T-cell (primary cell): ENCODE measurements at places on chromosomes 6 and 20. TPM values are rescaled to one million over a fixed set of nuclear protein-coding genes. Genes with fewer than 3 reads are reported as not detected.

The GTSF1L gene
- total RNA-seq: 0.53 TPM

DNA sequence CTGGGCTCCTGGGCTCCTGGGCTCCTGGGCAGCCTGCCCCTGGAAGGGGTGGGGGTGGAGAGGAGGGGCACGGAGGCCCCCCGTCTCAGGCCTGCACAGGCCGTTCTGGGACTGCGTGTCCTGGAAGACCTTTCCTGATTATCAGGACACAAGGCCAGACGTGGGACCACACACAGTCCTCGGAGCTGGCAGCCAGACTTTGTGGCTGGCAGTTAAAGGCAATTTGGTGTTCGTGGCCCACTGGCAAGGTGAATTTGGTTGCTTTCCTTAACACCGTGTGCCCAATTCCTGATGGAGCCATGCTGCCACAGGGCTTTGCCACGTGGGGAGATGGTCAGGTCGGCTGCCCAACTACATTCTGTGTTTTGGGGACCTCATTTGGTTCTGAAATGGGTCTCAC is 113.5 kb downstream of the SMOC2 start:
- no peak for DNase-seq
- no peaks in the 10 kb centered on the region for H3K4me1 ChIP-seq
- no peaks in the 10 kb centered on the region for H3K36me3 ChIP-seq
- no peaks in the 10 kb centered on the region for H3K27me3 ChIP-seq

- no peak for DNase-seq
- H3K36me3 ChIP-seq: no peaks in the 10 kb centered on the region
- no peaks in the 10 kb centered on the region for H3K4me1 ChIP-seq
- H3K27ac ChIP-seq: no peak overlapping the region
- no peak overlapping the region for H3K4me3 ChIP-seq
- H3K27me3 ChIP-seq: no peaks in the 10 kb centered on the region
Measured at GRCh38 chr6:113564371-113565171, 292.6 kb upstream of the MARCKS start.

The TNXB gene
- 15.4 TPM for total RNA-seq
